ENCODE measurements at places on chromosomes 1 and 21. TPM values are rescaled to one million over a fixed set of nuclear protein-coding genes. Genes with fewer than 3 reads are reported as not detected.

DNA sequence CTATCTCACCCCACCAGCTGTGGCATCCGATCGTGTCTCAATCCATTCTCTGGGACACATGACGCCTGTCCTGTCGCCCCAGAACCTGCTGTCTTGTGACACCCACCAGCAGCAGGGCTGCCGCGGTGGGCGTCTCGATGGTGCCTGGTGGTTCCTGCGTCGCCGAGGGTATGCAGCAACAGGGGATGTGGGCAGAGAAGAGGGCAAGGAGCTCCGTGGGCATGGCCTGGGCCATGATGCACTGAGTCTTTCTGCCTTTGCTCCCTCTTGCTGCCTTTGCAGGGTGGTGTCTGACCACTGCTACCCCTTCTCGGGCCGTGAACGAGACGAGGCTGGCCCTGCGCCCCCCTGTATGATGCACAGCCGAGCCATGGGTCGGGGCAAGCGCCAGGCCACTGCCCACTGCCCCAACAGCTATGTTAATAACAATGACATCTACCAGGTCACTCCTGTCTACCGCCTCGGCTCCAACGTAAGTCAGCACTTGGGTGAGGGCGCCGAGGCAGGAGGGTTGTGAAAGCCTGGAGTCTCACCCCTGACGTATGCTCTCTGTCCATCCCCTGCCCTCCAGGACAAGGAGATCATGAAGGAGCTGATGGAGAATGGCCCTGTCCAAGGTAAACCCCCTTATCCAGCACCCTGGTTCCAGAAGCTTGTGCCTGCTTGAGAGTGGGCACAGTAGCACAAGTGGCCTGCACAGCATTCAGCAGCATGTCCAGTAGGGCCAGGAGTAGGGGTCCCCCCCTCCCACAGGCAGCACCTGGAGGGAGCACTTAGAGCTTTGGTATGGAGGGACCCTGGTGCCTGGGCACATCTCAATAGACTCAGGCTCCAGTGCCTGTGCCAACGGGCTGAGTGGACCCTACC, 8.8 kb downstream of the TINAGL1 start:
- no peak for DNase-seq

DNA sequence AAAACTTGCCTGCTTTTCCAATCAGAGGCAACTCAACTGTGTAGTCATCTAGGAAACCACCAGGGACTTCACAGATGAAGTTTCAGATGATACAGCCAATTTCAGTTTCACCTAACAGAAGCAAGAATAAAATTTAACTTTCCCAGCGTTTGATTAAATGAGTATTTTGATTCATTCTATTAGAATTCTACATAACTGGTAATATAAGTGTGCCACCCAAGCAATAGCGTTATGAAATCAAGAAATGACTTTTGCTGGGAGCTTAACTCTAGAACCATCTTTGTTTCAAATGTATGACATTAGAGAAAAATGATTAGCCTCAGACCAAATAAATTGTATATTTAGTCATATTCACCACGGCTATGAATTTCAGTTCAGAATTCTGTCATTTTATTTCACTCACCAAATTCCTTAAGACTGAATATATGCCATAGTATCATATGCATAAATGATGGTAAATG, 239.3 kb downstream of the NRIP1 start:
- no peak for DNase-seq

DNA sequence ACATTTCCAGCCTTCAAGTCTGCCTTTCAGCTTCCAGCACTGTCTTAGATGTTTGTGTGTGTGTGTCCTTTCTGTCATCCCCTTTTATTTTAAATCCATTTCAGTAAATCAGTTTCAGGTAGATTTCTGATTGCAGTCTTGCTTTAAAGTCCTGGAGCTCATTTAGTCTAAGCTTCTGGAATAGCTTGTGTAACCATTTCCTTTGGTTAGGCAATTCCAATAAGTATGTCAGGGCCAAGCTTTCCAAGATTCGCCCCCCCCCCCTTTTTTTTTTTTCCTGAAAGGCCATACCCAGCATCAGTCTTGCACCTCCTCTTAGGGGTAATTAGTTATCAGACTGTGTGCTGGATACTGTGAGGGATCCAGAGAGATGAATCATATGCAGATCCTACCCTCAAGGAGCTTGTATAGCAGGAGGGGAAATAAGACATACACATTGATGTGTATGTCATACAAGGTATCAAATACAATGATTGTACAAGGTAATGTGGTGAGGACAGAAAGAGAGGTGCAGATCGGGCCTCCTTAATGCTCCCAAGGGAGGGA, 41.3 kb downstream of the NFYC start:
- DNase-seq, result no peak

DNA sequence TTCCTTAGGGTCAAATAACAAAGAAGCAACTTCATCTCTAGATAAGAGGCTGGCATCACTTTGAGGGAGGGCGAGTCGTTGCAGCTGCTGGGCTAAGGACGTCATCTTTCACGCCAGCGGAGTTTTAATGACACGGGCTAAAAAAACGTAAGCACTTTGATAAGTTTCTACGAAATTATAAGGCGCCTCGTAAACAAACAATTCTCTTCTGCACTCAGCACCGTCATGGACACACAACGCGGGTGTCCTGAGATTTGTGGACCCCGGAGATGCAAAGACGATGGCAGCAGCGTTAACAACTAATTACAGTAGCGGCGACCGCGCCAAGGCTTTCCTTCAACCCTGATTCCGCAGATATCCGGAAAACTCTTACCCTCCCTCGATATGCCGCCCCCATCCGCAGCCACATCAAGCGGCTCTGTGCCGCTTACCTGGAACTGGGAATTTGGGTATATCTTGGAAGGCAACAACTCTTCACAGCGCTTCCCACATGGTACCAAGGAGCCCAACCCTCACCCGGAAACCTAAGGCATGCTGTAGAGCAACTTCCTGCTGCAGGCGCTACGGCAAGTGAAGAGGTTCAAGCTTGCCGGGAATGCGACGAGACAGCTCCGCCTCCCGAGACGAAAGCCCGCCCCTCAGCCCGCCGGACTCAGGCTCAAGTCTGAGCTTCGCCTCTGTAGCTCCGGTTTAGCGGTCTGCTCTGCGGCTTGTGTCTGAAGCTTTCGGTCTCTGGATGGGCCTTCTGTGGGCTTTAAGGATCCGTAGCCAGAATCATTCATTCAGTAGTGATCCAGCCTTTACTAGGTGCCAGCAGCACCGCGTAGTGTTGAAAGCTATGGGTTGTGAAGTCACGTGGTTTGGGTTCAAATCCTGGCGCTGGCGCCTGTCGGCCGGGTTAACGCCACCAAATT, at the start of gene HEATR1:
Gene HEATR1, minus strand, starts transcription at position 526 of the 914 bp plus-strand sequence. Its CDS starts 421 bp downstream, at position 105.
- DNase-seq, result peak; percentile 93

DNA sequence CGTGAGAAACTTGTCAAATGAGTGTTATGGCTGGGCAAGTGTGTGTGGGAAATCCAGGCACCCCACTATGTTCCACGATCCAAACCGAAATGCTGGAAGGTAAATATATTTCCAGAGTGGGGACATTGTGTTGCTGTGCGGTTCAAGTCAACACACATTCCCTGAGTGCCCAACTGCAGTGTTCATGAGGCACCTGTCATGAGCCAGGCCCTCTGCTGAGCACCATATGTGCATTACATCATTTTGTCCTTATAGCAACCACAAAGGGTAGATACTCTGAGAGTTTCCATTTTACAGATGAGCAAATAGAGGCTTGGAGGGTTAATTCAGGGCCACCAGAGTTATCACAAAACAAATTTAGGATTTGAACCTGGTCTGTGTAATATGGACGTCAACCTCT, 59.9 kb upstream of the SOD1 start:
- DNase-seq, result no peak

- DNase-seq, result no peak
Measured at GRCh38 chr1:64920941-64921589, 45.3 kb downstream of the JAK1 start.

DNA sequence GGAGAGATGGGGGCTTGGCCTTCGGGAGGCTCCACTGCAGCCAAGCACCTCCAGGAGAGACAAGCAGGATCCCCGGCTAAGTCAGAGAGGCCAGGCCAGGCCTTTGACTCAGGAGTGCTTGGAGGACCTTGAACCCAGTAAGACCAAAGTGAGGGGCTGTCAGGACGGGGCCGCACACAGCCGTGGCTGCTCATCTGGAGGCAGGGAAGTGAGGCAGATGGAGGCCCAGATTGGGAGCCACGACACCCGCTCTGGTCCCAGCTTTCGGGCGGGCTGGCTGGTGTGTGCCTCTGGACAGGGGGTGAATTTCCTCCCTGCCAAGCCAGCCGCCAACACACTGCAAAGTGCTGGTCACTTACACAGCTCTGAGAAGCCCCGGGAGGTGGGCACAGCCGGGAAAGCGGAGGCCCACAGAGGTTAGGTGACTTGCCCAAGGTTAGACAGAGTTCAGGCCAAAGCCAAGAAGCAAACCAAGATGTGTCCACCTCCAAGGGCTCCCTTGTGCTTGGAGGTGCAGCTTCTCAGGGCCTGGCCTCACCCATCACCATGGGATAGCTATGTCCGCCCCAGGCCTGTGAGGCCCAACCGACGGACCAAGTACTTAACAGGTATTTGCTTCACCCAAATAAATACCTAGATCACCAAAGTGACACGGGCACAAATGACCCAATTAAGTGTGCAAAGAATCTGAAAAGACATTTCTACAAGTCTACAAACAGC, 58.3 kb downstream of the CHD5 start:
- DNase-seq, result no peak

DNA sequence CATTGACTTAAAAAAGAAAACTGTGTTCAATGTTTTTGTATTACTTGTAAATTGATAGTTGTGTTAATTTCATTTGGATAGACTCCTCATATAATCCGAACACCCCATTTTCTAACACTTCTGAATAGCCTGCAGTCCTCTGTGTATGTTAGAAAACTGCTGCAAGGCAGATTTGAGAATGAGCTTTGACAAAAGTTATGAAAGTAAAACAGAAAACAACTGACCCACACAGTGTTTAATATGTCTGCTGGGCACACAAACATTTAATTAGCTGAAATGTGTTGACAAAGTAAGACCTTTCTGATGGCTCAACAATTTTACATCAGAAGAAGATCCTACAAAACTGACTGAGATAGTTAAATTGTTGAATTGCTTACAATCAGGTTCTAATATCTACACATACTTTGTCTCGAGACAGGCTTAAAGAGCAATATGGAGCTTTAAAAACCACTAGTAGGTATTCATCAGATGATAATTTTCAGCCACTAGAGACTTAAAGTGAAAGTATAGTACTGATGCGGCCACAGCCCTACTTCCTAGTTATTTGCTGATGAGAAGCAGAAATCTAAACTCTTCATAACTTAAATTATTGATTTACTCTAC, 40.0 kb upstream of the PRMT6 start:
- no peak for DNase-seq

DNA sequence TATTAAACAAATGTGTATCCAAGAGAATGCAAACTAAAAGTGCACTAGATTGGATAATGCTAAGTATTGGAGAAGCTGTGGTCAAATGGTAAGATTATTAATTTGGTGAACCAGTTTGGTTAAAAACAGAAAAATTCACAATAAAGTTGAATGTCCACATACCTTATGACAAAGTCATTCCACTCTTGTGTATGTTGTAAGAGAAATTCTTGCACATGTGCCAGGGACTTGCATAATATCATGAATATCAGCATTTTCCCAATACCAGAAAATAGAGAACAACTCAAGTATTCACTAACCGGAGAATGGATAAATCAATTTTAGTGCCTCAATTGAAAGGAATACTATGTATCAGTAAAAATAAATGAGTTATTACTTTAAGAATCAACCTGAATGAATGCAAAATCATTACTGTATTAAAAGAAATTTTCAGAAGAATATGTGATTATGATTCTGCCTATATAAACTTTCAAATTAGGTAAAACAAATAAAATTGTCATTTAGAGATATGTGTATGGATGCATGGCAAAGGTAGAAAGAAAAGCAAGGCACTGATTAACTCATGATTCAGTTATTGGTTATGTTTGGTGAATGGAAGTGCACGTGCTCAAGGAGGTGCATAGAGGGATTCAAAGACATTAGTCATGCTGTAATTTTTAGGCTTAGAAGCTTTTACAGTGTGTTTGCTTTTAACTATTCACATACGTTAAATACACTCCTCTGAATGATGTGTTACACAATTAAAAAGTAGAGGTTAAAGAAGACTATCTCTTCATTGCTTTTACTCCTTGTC, 217.4 kb upstream of the KCNK2 start:
- no peak for DNase-seq

DNA sequence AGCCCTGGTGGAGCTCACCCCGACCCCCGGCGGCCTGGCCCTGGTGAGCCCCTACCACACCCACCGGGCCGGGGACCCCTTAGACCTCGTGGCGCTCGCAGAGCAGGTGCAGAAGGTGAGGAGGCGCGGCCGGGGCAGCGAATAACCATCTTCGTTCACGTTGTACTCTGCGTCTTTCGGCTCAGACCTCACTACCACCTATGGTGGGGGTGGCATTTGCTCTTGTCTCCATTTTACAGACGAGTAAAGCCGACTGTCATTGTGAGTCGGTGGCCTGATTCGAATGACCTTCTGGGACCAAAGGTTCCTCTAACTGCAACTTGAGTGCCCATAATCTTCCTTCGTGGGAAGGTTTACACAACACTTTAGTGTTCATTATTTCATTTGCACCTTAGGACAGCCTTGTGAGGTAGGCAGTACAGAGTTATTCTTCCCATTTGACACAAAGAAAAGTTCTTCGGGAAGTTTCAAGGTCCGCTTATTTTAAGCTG, 506 bp downstream of the C1orf50 start:
- no peak for DNase-seq

DNA sequence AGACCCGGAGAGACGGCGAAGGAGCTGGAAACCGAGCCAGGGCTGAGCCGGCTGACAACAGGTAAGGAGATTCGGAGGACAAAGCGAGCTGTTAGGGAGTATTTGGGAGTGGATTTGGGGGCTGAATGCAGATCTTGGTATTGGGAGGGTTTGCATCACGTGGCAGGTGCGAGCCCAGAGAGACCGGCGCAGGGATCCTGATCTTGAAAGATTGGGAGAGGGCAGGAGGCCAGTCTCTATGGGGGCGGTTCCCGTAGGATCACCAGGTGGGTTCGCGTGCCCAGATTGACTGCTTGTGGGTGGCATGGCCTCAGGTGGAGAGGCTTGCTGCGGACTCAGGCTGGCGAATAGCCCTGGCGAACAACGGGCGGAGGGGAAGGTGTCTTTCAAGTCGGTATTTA, 204 bp downstream of the CIART start:
- DNase-seq, result no peak

DNA sequence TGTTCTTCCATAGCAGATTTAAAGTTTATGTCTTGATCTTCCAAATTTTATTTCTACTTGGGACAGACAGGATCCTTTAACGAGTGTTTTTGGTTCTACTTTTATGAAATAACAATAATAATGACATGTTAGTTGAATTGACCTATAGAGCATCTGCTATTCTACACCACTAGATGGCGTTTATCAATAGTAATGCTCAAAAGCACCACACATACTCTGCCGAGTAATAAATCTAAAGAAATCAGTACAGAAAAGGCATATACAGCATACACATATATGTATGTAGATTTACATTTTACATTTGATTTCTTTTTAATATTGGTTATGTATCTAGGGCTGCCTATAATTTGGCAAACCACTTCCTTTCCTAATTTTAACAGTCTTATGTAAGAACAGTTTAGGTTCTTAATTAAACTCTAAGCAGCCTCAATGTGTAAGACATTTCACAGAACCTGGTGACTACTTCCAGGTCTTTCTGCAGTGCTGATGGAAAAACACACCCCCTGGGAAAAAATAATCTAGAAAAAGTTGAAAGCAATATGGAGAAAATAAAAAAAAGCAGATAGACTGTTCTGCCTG, 5.9 kb upstream of the SIPA1L2 start:
- no peak for DNase-seq

Gene CRP
- 1.4 TPM for total RNA-seq

Gene GPN2
- 11.0 TPM for total RNA-seq

Gene VCAM1
- total RNA-seq, result 4.4 TPM

Gene TTC39A
- 2.0 TPM for total RNA-seq

Gene OR2L13
- not detected for total RNA-seq
